ENCODE measurements at places on chromosomes 16 and 17.

- no peak for DNase-seq
Observed at GRCh38 chr17:76791053-76791980, 53.4 kb downstream of the MFSD11 start.

- DNase-seq = no peak
Observed at GRCh38 chr16:11232852-11233726, 22.9 kb downstream of the SOCS1 start.

- no peak for DNase-seq
Observed at GRCh38 chr16:78563905-78564304, 464.5 kb downstream of the WWOX start.

DNA sequence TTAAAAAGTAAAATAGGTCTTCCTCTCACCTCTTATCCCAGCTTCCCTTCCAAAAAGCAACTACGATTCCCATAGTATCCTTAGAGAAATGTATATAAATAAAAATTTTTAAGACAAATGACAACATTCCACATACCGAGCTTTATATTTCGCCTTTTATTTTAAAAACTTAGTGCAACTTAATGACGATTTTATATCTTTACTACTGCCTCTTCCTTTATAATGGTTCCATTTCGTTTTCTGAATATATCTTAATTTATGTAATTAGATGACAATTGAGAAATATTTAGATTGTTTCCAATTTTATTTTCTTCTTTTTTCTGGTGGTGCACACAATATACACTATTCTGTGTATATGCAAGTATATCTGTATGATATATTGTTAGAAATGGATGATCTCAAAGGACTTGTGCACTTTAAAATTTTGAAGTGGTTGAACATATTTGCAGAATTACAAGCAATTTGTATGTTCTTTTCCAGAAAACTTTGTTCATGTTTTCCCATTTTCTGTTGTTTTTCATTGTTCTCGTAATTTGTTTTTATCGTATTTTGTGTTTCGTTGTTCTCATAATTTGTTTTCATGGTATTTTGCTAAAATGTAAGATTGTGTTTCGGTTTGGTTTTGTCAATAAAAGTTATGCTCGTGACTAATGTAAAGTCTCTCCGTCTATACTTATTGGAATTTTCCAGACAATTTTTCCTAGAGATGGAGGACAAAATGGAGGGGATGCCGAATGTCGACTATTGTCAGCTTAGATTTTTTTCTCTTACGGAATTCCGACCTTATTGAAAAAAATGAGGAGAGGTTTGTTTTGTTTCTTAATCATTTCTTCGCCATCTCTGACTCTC, 20.4 kb upstream of the HOXB13 start:
- no peak for DNase-seq

GRCh38 chr17:78857266-78857665, 16.7 kb upstream of the USP36 start:
- no peak for DNase-seq

GRCh38 chr17:62995377-62995885, 29.4 kb downstream of the TANC2 start:
- DNase-seq = peak; percentile 10

- no peak for DNase-seq
Observed at GRCh38 chr16:48367441-48368049, 17.7 kb downstream of the SIAH1 start.

GRCh38 chr16:12391956-12392355, 411.7 kb downstream of the CPPED1 start:
- no peak for DNase-seq

DNA sequence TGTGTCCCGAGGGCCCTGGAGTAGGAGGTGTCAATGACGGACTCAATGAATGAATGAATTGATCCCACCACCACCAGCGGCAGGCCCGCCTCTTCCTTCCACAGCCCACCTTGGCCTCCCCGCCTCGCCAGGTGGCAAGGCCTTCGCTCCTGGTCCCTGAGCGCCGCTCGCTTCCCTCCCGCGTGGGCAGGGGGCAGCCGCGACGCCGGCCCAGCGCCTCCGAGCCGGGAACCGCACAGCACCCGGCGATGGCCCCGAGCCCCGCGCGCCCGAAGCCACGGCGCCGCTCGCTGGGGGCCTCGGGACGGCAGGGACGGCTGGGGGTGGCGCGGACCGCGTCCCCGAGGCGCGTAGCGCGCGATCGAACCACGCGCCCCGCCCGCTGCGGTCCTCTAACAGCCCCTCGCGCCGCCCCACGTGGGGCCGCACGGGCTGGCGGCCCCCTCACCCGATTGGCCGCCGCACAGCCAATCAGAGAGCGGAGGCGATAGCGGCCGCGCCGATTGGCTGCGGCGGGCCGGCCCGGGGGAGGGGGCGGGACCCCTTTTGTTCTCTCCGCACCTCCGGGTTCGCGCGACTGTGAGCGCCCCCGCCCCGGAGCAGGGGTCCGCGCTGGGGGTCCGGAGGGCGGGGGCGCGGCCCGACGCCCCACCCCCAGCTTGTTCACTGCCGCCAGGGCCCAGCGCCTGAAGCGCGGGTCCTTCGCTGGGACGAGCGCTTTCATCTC, 31.4 kb downstream of the ACTG1 start:
- DNase-seq = no peak

DNA sequence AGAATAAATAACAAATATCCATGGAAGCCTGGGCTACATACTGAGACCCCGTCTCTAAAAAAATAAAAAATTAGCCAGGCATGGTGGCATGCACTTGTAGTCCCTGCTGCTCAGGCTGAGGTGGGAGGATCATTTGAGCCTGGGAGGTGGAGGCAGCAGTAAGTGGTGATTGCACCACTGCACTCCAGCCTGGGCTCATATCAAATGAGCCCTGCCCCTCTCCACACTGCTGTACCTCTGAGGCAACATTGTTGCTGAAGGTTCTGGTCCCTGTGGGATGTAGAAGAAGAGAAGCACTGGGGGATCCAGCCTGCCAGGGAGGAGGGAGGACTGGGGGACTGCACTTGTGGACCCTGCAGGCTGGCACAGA, 11.4 kb upstream of the ARHGAP23 start:
- DNase-seq = no peak

DNA sequence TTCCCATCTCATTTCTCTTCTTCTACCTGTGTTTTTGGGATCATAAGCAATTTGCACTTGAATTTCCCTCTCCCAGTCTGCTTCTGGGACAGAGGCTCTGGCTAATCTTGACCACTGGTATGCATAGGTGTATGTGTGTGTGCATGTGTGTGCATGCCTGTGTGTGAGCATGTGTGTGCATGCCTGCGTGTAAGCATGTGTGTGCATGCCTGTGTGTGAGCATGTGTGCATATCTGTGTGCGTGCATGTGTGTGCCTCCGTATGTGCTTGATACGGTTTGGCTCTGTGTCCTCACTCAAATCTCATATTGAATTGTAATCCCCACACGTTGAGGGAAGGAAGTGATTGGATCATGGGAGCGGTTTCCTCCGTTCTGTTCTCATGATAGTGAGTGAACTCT, 77.7 kb downstream of the HAPSTR1 start:
- no peak for DNase-seq

DNA sequence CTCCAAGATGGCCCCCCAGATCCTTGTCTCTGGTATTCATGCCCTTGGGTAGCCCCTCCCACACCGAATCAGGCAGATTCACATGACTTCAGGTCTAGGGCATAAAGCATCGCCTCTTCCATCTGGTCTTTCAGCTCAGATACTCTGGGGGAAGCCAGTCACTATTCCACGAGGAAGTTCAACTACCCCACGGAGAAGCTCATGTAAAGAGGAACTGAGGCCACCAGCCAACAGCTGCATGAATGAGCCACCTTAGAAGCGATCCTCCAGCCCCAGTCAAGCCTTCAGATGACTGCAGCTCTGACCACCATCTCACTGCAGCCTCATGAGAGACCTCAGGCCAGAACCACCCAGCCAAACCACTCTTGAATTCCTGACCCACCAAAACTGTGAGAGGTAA, 54.1 kb downstream of the SOCS3 start:
- no peak for DNase-seq

DNA sequence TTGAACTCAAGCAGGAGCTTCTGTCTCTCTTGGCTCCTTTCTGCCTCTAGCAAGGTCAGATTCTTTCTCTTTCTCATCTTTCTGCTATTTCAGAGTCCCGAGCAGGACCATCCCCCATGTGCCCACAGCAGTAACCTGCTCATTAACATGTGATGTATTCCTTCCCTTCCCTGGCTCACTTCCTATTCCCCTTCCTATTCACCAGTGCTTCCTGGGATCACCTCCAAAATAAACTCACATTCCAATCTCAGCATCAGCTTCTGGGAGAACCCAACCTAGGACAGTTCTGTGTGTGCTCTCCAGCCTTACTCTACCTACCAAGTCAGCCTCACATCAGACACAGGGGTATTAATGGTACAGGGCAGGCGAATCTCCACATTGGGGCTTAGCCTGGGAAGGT, 546.4 kb upstream of the SALL1 start:
- DNase-seq = no peak

GRCh38 chr17:81416612-81417011, 21.4 kb downstream of the BAHCC1 start:
- no peak for DNase-seq

DNA sequence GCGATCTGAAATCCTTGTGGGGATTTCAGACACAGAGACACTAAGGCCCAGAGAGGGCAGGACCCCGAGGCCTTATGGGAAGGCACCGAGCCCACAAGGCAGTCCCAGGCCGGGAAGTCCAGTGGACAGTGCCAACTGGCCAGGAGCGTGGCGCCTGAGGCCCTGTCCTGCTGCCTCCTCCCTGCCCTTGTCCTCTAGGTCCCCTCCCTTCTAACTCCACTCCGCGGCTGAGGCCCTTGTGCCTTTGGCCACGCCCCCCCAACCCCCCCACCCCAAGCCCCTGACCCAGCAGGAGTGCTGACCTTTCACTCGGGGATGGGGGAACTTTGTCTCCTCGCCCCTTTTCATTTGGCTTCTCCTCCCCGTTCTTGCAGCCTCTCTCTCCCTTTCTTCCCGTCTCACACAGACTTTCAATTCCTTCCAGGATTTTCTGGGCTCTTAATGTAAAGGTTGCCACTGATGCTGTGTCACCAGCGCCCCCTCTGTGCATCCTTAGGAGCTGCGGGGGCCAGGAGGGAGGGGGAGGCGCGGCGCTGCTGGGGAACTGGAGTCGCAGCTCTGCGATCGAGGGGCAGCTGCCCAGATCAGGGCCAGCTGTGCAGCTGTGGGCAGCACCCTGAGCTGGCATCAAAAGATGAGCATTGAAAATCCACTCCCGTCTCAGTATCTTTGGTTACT, 29.1 kb downstream of the CRHR1 start:
- DNase-seq = no peak

DNA sequence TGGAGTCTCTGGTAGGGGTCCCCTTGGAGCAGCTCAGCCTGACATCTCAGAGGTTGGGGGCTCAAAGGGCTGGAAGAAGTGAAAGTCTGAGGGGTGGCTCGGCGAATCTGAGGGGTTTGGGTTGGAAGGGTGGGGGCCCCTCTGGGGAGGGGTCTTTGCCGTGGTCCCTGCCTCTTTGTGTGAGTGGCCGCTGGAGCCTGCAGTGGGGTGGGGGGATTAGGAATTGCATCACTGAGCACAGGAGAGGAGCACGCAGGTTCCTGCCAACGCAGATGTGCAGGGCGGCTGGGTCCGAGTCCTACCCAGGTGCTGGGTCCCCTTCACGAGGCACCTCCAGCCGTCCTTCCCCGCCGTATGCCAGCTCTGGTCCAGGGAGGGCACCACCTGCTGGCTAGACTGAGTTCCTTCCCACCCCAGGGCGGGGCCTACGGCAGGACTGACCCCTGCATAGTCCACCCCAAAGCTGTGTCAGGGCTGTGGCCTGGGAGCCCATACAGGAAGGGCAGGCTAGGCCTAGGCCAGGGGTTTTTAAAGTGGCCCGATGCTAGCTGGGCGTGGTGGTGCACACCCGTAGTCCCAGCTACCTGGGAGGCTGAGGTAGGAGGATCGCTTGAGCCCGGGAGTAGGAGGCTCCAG, 9.9 kb downstream of the FMNL1 start:
- no peak for DNase-seq

DNA sequence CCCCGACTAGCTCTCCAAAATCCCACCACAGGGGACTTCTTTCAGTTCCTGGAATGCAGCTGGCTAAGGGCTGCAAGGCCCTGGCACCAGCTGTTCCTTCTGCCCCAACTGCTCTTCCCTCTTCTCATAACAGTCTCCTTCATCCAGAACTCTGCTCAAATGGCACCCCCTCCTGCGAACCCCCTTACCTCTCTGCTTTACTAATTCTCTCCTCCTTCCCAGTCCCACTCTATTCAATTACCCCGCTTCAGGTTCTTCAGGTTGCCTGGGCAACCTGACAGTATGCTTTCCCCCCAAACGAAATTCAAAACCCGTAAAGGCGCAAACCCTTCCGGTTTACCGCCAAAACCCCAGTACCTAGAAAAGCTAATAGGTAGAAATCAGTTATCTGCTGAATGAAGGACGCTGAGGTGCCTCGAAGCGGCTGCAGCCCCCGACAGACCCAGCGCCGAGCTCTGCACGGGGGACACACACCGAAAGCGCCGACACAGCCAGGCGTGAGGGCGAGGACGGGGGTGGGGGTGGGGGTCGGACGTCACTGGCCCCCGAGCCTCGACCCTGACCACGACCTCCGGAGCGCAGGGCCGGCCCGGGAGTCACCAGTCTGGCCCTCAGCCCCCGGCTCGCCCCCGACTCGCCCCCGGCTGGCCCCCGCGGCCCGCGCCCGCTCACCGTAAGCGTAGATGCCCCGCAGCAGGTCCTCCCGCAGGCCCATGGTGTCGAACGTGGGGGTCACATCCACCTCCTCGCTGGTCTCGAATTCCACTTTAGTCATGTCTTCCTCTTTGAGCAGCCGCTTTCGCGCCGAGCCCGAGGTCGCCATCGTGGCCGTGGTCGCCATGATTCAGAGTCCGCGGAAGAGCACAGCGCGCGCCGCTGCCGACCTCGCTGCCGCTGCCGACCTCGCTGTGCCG, 550 bp downstream of the EIF4A3 start:
- no peak for DNase-seq

DNA sequence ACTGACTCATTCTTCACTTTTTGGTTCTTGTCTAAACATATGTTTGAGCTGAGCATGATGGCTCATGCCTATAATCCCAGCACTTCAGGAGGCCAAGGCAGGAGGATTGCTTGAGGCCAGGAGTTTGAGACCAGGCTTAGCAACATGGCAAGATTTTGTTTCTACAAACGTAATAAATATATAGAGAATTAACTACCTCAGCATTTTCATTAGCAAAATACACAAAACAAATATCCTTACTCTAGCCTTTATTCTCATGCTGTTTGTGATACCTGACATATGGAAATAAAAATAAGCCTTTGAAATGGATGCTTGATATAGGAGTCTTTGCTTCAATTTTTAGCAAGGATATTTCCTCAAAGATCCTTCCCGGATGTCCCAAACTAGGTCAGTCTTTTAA, 132.8 kb downstream of the ABCC1 start:
- no peak for DNase-seq

Measured in HFF-Myc (cell line).